ENCODE measurements at places on chromosomes 4 and X. TPM values are rescaled to one million over a fixed set of nuclear protein-coding genes. Genes with fewer than 3 reads are reported as not detected.

- H3K4me1 ChIP-seq, result no peaks in the 10 kb centered on the region
- DNase-seq, result no peak
- H3K36me3 ChIP-seq, result no peaks in the 10 kb centered on the region
- no peak overlapping the region for H3K4me3 ChIP-seq
- H3K27ac ChIP-seq, result no peak overlapping the region
Measured at GRCh38 chr4:10526429-10527222, 69.4 kb upstream of the ZNF518B start.

GRCh38 chr4:188171551-188171950, 32.3 kb downstream of the TRIML1 start:
- H3K27me3 ChIP-seq, result no peaks in the 10 kb centered on the region
- no peak overlapping the region for H3K4me3 ChIP-seq
- H3K36me3 ChIP-seq, result no peaks in the 10 kb centered on the region
- no peaks in the 10 kb centered on the region for H3K4me1 ChIP-seq

- H3K36me3 ChIP-seq, result no peaks in the 10 kb centered on the region
- DNase-seq, result no peak
- H3K4me1 ChIP-seq, result no peaks in the 10 kb centered on the region
- H3K4me3 ChIP-seq, result no peak overlapping the region
Measured at GRCh38 chrX:71098302-71098701, 2.7 kb downstream of the FOXO4 start.

DNA sequence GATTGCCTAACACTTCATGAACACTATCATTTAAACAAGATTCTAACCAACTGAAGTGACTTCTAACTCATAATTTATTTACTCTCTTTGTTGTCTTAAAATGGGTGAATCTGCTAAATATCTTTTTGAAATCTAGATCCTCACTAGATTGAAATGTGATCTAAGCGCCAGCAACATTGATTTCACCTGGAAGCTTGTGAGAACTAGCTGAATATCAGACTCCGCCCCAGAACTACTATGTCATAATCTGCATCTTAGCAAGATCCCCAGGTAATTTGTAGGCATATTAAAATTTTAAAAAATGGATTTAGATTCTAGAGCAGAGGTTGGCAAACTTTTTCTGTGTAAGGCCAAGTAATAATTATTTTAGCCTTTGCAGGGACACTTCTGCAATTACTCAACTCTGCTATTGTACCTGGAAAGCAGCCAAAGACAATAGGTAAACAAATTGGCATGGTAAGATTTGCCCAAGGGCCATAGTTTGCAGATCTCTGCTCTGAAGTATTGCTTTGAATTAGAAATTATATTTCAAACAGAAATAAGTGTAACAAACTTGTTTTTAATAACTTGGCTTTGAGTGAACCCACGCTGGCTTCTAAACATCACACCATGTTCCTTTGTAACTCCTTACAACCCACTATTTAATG, 121.5 kb downstream of the REELD1 start:
- H3K4me1 ChIP-seq, result no peaks in the 10 kb centered on the region
- DNase-seq, result no peak
- H3K27ac ChIP-seq, result no peak overlapping the region
- H3K36me3 ChIP-seq, result no peaks in the 10 kb centered on the region

DNA sequence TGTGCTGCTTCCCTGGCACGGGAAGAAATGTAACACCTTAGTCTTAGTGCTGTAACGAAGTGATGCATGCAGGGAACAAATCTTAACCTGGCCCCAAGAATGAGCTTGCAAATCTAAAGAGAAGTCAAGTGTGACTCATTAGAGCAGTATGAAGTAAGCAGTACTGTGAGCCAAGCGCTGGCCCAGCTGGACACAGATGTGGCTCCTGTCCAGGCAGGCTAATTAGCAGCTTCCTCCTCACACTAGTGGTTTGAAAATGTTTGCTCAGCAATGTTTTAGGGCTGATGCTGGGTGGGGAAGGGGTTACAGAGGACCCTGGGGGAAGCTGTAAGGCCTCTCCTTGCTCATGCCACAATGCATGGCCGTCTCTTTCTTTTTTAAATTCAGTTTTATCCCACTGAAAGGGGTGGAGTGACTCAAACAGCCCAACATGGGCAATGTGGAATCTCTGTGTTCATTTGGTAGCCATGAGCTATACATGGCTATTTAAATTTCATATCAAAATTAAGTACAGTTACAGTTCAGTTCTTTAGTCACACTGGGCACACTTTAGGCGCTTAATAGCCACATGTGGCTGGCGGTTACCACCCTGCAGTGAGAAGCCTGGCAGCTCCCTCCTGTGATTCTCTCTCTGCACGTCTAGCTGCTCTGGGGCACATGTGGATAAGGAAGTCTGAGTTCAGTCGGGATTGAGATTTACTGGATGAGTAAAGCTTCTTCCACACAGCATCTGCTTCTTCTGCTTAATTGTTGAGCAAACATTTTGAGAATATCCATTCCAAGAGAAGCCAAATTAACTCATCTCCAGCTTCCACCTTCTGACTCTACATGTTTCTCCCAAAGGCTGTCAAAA, 48.8 kb downstream of the MAP7D2 start:
- H3K4me1 ChIP-seq, result peaks cover 6% of the 10 kb centered on the region
- DNase-seq, result peak; percentile 18
- H3K4me3 ChIP-seq, result no peak overlapping the region
- no peaks in the 10 kb centered on the region for H3K27me3 ChIP-seq
- H3K36me3 ChIP-seq, result no peaks in the 10 kb centered on the region

- H3K4me3 ChIP-seq, result no peak overlapping the region
- H3K27me3 ChIP-seq, result no peaks in the 10 kb centered on the region
- no peaks in the 10 kb centered on the region for H3K36me3 ChIP-seq
- H3K27ac ChIP-seq, result no peak overlapping the region
Measured at GRCh38 chr4:107363125-107363524, 327.0 kb upstream of the DKK2 start.

GRCh38 chr4:88360791-88361190, 17.9 kb upstream of the HERC6 start:
- H3K4me1 ChIP-seq, result no peaks in the 10 kb centered on the region
- no peak overlapping the region for H3K27ac ChIP-seq
- DNase-seq, result no peak
- H3K36me3 ChIP-seq, result no peaks in the 10 kb centered on the region

DNA sequence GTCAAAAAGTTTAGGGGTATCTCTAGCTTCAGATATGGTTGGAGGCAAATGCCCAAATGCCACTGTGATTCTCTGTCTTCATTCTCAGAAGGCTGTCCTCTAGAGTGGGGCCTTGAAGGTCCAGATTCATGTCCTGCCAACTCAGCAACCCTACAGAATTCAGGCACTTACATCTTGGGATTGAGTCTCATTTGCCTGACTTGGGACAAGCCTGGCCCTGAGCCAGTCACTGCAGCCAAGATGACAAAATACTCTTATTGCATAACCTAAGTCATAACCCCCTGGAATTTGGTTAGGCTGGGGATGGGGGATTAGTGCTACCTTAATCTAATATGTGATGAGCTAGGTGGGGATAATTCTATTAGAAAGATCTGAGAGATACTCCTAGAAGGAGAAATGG, 100.5 kb downstream of the AREG start:
- H3K36me3 ChIP-seq, result no peaks in the 10 kb centered on the region
- H3K4me1 ChIP-seq, result no peaks in the 10 kb centered on the region
- no peak for DNase-seq
- no peaks in the 10 kb centered on the region for H3K27me3 ChIP-seq

The RTL3 gene
- not detected for total RNA-seq

The ADGRG2 gene
- total RNA-seq, result 2.0 TPM

The TRIM60 gene
- total RNA-seq, result not detected

The DMD gene
- total RNA-seq, result 2.2 TPM

The SOWAHB gene
- 4.0 TPM for total RNA-seq
